ENCODE measurements at places on chromosomes 16 and 17. TPM values are rescaled to one million over a fixed set of nuclear protein-coding genes. Genes with fewer than 3 reads are reported as not detected.

- DNase-seq: no peak
These were observed 12.2 kb upstream of the SP2 start for GRCh38 chr17:47883589-47884426.

DNA sequence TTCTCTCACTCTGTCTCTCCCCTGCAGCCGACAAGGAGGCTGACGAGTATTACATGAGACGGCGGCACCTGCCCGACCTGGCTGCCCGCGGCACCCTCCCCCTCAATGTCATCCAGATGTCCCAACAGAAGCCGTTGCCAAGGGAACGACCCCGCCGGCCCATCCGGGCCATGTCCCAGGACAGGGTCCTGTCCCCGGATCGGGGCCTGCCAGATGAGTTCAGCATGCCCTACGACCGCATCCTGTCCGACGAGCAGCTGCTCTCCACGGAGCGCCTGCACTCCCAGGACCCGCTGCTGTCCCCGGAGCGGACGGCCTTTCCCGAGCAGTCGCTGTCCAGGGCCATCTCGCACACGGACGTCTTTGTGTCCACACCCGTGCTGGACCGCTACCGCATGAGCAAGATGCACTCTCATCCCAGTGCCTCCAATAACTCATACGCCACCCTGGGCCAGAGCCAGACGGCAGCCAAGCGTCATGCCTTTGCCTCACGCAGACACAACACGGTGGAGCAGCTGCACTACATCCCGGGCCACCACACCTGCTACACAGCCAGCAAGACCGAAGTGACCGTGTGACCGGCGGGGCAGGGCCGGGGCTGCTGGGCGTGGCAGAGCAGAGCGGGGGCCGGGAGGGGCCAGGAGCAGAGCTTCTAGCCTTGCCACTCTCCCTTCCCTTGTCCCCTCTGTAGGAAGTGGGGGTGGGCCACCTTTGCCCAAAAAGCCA lies 40.4 kb upstream of the DNAH9 start:
- no peak for DNase-seq

GRCh38 chr17:51461578-51462004 lies 201.2 kb downstream of the UTP18 start:
- DNase-seq: no peak

- DNase-seq: peak; percentile 81
These were observed at the start of gene SLC46A1 for GRCh38 chr17:28405632-28406472. Gene SLC46A1 (minus strand): TSS chr17:28406212. CDS start chr17:28406114, 98 bp downstream.

GRCh38 chr17:44584443-44584842 lies 27.2 kb downstream of the FZD2 start:
- no peak for DNase-seq

- DNase-seq: no peak
These were observed 461 bp downstream of the LRRC46 start for GRCh38 chr17:47831934-47832327.

DNA sequence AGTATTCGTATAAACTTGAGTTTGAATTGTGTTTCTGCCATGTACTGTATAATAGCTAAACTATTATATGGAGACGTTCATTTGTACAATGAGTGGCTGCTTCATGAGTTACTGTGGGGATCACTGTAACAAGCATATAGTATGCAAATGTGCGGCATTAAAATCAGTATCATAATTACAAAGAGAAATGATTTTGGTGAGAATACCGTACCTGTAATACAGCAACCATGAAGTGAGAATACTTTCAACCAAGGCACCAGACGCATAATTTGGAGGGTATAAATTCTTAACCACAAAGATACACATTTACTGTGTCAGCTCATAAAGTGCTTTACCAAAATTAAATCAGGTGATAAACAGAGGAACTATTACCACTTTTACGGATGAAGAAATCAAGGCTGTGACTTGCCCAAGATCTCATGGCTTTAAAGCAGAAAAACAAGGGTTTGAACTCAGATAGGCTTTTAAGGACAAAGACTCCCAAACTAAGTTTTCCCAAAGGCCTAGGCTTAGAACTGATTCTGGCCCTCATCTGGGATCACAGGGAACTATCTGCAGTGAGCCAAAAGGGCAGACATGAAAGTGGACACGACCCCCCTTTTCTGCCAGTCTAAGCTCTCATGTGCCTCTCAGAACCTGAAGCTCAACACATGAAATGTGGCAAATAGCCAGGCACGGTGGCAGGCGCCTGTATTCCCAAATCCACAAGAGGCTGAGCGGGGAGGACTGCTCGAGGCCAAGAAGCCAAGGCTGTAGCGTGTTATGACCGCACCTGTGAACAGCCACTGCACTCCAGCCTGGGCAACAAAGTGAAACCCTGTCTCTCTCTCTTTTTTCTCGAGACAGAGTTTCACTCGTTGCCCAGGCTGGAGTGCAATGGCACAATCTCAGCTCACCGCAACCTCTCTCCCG lies 6.4 kb downstream of the RPS15A start:
- no peak for DNase-seq

- DNase-seq: peak; percentile 63
These were observed 6.0 kb upstream of the IGFBP4 start for GRCh38 chr17:40437095-40437732.

- DNase-seq: no peak
These were observed 538.9 kb downstream of the WWOX start for GRCh38 chr16:78638371-78638770.

- DNase-seq: no peak
These were observed 22.4 kb downstream of the CDRT15 start for GRCh38 chr17:14214271-14214670.

DNA sequence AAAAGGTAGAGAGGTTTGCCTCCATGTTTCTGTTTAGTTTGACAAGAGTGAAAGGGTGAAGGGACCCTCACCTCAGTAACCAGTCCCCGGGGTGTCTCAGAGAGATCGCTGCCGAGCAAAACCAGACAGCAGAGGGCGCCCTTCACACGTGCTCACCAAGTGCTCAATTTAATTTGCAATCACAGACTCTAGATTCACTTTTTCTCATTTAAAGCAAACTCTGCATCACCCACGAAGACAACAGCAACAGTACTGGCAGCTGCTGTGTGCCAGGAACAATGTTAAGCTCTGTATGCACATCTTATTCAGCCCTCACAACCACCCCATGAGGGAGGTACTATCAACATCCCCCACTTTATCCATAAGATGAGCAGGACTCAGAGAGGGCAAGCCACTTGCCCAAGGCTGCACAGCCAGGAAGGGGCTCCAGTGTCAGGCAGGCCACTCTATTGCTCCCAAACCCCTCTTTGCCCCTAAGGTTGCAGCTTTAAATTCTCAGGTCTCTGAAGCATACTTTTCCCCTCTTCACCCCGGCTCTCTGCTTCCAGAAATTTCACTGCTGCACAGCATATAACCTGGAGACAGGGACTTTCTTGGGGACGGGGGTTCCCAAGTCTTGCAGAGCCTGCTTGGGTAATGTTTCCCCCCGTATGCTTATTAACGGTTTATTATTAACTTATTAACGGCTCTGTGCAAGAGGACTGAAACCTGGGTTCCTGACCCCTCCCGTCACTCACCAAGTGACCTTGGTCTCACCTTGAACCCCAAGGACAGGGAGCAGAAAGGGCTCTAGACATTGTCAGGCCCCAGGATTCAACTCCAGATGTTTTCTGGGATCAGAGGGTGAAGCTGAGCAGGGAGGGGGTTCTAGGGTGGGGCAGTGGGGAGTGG lies 70.9 kb downstream of the CNGB1 start:
- DNase-seq: peak; percentile 79

DNA sequence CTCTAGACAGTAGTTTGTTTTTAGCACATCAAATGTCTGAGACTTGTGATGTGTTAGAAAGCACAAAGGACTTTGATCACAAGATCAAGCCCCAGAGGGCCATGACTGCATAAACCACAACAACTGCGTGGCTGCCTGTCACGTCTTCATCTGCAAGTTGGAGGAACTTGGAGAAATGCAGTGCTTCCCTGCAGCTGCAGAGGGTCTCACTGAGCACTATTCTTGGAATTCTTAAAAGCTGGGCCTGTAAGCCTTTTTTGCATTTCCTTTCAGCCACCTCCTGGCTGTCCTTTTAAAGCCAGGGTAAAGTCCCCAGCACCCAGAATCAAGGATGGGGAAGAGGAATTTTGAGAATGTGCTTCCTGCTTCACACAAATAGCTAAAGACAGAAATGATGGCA lies 431.3 kb downstream of the MAF start:
- no peak for DNase-seq

DNA sequence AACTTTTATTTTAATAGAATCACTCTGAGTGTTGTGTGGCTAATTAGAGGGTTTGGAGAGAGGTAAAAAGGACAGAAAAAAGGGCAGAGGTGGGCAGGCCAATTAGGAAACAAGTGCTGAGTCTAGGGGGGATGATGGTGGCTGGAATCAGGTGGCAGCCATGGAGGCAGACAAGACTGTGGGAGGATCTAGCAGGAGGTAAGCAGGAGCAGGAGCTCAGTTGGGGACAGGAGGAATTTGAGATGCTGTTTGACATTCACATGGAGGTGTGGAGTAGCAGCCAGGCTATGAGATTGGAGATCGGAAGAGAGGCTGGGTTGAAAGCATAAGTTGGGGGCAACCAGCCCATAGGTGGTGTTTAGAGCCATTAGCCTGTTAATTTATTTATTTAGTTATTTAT lies 3.7 kb upstream of the MT4 start:
- DNase-seq: no peak

GRCh38 chr17:59257101-59257500 lies 36.8 kb downstream of the GDPD1 start:
- no peak for DNase-seq

- no peak for DNase-seq
These were observed 212.7 kb downstream of the MRTFB start for GRCh38 chr16:14283786-14284185.

GRCh38 chr17:79892457-79893241 lies 53.4 kb upstream of the CBX4 start:
- DNase-seq: peak; percentile 32

DNA sequence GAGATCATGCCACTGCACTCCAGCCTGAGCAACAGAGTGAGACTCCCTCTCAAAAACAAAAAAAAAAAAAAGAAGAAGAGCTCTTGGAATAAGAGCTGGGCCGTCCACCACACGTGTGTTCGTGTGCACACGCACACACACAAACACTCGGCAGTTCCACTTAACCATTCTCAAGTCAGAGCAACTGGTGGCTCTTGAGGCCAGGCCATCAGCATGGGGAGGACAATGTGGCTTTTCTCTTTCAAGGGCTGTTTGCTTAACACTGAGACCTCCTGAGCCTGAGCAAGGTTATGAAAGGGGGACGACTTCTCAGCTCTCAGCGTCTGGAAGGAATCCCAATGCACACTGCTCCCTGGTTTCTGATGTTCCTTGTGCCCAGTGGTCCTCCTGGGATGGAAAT lies 444.9 kb downstream of the SOX9 start:
- DNase-seq: no peak

GRCh38 chr16:69732101-69732500 lies 5.7 kb upstream of the NQO1 start:
- DNase-seq: no peak

- DNase-seq: peak; percentile 80
These were observed 6.8 kb upstream of the CA4 start for GRCh38 chr17:60142872-60143499.

DNA sequence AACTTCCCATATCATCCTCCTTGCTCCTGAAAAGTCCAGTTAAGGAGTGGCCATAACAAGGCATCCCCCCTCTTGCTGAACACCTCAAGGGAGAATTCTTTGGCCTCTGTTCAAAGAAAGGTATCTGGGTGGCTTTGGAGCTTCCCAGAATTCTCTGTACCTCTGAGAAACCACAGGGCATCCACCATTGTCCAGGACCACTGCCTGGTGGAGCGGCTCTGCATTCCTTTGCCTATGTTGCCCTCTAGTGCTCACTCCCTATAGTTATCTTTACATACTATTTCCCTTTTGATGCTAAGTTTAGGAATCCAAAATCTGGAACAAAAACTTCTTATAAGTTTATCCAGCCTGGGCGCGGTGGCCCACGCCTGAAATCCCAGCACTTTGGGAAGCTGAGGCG lies 30.3 kb downstream of the CHD9NB start:
- no peak for DNase-seq

DNA sequence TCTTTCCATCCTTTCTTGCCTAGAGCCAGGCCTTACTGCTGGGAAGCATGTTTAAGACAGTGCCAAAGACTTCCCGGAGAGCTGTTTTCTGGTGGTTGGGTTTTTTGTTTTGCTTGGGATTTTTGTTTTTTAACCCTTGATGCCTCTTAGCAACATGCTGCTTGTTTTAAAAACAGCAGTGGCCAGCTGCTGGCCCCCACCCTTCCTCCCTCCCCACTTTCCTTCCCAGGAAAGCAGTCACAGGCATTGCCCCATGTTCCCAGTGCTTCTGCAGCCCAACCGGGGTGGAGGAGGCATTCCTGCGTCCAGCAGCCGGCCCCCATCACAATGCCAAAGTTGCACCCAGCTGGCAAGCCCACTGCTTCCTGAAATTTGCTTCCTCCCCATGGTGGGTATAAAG lies 12.6 kb downstream of the TMEM132E start:
- no peak for DNase-seq

- DNase-seq: no peak
These were observed 2.1 kb downstream of the P2RX5 start for GRCh38 chr17:3693829-3694231.

DNA sequence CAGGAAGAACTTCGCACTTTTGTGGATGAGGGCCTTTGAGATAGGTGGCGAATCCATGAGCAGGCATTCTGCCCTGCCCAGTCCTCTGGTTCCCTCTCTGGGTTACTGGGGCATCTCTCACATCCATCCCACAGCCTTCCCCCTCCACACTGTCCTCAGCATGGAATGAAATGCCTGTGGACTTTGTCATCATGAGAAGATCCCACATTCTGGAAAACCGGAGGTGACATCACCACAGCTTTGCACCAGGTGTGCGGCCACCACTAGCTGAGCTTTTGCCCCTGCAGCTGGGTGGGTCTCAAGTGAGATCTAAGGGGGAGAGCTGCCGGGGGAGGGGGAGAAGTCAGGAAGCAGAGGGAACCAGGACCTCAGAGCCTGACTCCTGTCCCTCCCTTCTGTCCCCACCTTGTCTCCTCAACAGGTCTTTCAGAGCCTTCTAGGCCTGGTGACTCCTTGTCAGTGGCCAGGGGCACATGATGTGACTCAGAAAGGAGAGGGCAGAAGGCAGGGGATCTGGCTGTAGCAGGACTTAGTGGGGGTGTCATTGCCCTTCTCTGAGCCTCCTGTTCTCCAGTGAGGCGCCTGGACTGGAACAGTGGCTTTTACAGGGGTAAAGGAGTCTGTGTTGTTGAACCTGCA lies 40.0 kb upstream of the DLX4 start:
- DNase-seq: no peak

GRCh38 chr17:50675190-50675589 lies 32.5 kb downstream of the ANKRD40 start:
- no peak for DNase-seq

CXCL16 gene
- 6.8 TPM for total RNA-seq

CLEC3A gene
- not detected for total RNA-seq

ACSM2A gene
- not detected for total RNA-seq

KRTAP1-1 gene
- not detected for total RNA-seq

MYH3 gene
- total RNA-seq: 0.82 TPM

FOXF1 gene
- 50.0 TPM for total RNA-seq

KRTAP4-6 gene
- total RNA-seq: not detected

SLFN12 gene
- total RNA-seq: 12.6 TPM

KIF18B gene
- total RNA-seq: under 0.01 TPM

FHOD1 gene
- total RNA-seq: 17.1 TPM

TRPV3 gene
- total RNA-seq: 0.16 TPM

GRIN2A gene
- total RNA-seq: under 0.01 TPM
